ENCODE measurements at places on chromosomes 7 and 10.

DNA sequence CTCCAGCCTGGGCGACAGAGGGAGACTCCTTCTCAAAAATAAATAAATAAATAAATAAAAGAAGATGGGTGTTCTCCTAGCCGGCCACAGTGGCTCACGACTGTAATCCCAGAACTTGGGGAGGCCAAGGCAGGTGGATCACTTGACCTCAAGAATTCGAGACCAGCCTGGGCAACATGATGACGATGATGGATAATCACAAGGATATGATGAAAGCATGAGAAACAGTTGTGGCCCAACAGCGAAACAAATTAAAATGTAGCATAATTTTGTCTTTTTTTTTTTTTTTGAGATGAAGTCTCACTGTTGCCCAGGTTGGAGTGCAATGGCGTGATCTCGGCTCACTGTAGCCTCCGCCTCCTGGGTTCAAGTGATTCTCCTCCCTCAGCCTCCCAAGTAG, 12.9 kb downstream of the ZNF786 start:
- DNase-seq = no peak

DNA sequence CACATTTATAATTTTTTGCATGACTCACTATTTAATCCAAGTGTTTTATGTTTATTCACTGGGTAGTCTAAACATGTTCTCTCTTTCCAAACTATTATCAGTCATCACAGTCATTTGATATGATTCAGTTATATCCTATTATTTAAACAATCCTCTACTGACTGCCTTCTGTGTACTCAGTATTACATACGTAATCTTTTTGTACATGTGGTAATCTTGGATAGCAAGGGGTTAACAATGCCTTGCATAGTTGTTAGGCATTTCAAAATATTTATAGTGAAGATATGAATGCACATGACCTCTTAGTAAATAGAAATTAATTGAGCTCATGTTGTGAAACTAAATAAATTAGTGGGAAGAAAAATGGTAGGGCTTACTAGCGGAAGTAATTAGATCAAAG, 379.4 kb upstream of the KIAA1217 start:
- no peak for DNase-seq

DNA sequence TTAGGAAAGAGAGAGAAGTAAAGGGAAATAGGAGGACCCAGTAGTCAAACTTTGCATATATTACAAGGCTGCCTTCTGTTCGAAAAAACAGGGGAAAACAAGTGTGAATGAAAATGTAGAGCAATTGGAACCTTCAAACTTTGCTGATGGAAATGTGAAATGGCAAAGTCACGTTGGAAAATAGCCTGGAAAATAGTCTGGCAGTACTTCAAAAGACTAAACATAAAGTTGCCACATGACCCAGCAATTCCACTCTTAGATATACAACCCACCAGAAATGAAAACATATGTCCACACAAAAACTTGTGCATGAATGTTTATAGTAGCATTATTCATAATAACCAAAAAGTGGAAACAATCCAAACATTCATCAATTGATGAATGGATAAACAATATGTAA, 78.6 kb upstream of the IFRD1 start:
- DNase-seq = no peak

DNA sequence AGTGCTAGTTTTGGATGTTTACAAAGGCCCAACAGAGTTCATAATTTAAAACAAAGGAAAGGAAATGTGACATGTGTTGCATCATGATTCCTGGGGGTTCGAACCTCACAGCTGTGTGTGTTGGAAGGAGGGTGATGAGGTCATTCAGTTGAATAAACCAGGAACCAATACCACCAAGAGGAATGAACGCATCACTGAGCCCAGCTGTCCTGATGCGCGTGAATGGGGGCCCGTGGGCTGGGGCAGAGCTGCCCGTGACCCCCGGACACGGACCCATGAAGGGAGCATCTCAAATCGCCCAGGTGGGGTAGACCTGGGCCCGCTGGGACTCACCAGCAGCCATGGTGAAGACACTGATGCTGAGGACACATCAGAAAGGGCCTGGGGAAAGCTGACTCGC, 33.0 kb downstream of the BRI3 start:
- DNase-seq = no peak

DNA sequence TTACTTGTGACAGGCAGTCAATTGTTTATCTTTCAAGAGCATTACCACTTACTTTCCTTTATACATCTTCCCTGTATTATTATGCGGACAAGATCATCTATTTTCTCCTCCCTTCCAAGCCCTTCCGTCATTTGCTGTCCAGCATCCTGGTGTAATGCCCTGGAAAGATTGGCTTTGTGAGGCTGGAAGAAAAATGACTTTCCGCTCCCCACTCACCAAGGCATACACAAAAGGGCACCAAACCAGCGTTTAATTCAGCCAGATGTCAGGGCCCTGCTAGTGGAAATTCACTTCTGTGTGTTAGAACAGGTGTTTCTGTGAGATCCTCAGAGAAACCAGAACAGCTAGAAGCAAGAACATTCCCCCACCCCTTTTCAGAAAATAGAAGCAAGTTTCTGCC, 128.1 kb upstream of the NANOS1 start:
- DNase-seq = no peak

DNA sequence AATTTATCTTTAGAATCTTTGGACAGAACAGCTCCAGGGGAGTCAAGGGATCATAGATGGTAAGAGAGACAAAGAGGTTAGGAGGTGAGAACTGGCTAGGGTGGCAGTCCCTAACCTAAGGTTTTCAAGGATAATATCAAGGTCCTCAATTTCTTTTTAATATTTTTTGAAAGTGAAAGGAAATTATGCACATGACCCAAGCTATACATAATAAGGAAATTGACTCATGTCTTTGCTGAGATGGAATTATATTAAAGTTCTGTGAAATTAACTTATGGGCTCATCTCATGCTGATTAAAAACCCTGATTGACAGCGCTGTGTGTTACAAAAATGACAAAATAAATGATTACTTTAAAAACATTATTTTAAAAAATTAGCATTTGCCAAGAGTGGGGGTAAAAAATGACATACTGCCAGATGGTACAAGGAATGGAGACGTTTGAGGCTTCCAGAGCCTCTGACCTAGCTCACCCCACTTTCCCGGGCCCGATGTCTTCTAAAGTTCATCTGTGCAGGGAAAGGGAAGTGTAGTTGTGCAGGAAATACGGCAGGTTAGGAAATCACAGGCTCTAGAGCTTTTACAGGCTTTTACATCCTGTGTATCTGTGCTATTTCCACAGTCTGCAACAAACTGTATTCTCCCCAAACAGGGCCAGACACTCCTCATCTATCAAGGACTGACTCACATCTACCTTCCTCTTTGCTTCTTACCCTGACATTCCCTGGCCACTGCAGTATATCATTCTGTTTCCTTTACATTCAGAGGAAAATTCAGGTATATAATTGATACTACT, 185.6 kb upstream of the PRSS58 start:
- no peak for DNase-seq

DNA sequence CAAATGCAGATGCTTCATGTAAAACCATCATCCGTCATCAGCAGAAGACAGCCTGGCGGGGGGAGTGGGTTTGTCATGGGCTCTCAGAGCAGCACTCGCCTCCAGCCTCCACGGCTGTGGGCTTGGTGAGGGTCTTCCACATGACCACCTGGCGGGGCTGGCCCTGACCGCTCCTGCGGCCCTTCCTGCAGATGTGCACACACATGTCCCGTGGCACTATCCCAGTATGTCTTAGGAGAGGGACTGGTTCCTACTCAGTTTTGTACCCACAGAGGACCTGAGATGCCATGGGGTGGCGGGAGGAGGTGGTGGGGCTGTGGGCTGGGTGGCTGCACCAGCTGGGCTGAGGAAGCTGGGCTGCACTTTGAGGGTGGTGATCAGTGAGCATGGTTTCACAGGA, 4.7 kb downstream of the IDI2 start:
- DNase-seq = no peak

- DNase-seq = no peak
These were observed 758.7 kb upstream of the CELF2 start for GRCh38 chr10:10259013-10259412.

DNA sequence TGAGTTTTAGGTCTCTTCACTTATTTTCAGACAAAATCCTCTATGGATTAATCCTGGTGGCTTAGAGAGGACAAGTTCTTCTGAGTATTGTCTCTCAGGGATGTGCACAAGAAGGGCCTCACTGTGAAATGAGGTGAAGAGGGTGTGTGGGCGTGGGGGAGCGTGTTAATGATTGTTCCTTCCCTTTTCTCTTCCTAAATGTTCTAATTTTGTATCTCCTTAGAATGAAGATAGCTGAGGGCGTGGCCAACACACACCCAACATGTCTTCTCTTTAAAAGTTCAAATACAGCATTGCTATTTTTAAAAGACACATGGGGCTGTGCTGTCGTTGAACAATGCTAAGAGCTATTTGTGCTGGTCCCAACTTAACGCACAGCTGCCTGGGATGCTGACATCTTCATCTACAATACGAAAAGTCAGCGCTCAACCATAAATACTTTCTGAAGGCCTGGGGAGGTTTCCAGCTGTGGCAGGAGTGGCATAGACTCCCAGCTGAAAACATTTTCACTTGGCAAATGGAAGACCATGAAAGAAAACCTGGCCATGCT, 135.9 kb downstream of the JCAD start:
- no peak for DNase-seq

DNA sequence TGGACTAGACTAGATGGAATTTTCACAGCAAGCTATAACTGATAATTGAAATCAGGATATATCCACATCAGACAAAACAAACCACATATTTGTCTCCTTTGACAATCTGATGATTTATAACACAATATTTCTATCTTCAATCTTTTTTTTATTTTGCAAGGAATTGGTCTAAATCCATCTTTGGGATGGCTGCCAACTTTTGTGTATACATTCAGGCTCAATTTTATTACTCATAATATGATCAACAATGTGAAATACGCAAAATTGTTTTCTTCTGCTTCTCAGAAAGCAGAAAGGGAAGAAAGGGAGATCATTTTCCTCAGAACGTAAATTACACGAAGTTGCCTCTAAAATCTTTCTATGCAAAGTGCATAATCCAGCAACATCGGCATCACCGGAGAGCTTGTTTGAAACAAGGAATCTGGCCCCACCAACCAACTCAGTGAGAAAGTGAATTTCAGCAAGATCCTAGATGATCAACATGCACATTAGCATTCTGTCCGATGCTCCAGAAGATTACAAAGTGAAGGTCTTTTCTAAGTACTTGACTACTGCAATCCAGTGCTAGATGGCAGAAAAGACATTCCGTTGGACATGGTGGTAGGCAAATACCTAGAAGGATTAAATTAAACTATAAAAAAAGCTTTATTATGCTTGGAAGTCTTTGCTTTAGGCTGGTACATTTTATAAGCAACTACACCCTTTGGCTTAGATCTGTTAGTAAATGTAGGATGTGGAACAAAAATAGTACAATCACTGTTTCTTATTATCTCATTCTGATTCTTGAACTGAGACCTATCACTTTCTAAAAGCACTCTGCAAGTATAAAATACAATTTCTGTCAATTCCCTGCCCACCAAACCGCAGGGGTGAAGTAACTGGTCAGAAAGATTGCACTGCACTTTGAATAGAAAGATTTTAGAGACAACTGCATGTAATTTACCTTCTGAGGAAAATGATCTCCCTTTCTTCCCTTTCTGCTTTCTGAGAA, 126.4 kb upstream of the RSU1 start:
- no peak for DNase-seq

GRCh38 chr7:50190776-50191175, 97.7 kb upstream of the ZPBP start:
- no peak for DNase-seq

DNA sequence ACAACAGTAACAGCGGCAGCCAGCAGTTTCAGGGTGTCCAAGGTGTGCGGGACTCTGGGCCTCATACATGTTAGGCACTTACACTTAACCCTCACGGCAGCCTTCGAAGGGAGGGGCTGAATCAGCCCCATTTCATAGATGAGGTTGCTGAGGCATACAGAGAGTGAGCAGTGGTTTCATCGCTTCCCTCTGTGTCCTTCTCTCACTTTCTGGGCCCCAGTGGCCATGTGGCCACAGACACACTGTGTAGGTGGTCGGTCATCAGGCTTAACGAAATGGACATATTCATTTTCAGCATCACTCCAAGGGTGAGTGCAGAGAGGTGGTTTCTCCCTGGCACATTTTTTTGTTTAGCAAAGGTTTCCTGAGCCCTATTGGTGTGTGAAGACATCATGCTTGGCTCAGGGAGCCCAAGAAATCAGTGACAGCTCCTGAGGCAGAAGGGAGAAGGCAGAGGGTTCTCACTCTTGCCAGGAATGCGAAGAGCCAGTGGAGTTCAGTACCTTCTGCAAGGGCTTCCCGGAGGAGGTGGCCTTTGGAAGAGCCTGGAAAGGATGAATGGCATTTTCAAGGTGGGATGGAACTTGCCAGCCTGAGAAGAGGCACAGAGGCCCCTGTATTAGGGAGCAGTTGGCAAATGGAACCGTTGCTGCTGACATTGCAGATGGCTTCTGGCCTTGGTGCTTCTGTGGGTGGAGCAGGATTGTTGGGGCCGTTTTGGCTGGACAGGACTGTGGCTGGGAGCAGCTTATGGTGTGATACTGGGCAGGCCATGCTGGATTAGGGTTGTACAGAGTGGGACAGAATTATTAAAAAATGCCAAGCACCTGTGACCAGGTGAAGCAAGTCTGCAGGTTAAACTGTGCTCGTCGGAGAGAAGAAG, 61.7 kb upstream of the PPIF start:
- DNase-seq = no peak

DNA sequence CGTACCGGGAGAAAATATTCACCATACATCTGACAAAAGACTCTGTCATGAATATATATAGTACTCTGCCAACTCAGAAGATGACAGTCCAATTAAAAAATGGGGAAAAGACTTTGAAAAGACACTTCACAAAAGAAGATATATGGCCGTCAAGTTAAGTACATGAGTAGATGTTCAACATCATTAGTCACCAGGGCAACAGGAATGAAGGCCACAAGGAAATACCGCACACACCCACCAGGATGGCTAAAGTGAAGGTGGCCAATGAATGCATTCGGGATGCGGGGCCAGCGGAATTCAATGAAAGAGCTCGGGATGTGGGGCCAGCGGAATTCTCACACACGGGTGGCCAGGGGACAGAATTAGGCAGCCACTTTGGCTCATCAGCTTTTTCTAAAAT, 42.2 kb downstream of the MAD1L1 start:
- no peak for DNase-seq

DNA sequence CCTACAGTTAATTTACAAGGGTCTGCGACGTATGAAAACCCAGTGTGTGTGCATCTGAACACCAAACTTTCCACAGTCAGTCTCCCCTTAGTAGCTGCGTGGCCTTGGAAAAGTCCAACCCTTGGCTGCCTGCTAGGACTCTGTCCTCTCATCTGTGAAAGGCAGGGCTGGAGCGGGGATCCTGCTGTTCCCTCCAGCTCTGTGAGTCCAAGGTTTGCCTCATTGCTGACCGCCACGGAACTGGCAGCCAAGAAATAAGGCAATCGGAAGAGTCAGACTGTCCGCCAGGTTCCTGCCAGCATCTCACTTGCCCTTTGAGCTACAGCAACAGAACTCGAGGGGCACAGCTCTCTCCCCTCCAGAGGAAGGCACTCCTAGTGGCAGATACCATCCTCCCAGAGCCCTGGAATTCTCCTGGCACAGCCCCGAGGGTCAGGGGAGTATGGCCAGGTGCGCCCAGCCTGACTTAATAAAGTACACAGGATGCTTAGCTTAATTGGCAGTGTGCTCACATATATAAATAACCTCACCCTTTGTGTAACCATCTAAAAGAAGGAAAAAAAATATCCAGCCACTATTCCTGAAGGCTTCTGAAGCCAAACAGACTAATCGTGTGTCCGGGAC, 530.1 kb upstream of the FOXK1 start:
- no peak for DNase-seq
